ENCODE measurements at places on chromosomes 1 and 21.

DNA sequence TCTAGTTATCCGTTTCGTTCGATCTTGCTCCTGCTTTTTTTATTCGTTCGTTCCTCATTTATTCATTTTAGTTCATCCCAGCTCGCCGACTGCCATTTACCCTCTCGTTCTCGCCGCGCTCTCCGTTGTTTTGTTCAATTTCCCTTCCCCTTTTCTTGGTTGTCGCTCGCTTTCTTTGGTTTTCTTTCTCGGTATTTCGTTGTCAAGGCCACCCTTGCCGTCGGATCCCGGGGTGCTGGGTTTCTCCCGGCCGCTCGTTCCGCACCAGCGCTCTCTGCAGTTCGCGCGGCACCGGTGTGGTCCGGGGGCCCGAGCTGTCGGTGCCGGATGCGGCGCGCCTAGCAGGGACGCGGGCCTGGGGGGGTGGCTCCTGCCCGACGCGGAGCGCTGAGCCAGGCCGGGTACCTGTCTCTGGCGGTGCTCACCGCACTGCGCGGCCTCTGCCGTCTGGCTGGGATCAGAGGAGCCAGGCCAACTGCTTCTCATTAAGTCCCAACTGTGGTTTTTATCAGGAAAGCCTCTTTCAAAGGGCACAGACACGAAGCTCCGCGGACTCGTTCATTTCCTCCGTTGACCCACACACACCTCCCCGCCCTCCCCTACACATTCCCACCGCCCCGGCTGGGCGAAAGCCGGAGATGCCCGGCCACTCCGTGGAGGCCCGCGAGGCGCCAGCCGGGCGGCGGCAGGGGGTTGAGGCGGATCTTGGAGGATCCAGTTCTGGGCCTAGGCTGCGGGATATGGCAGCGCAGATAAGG lies 1.6 kb downstream of the ALX3 start:
- DNase-seq = peak; percentile 61

GRCh38 chr1:30310966-30311742 lies 412.2 kb downstream of the MATN1 start:
- DNase-seq = no peak

GRCh38 chr1:11629184-11630016 lies 24.8 kb downstream of the FBXO2 start:
- no peak for DNase-seq

GRCh38 chr21:38082936-38083485 lies 166.8 kb upstream of the KCNJ6 start:
- no peak for DNase-seq

DNA sequence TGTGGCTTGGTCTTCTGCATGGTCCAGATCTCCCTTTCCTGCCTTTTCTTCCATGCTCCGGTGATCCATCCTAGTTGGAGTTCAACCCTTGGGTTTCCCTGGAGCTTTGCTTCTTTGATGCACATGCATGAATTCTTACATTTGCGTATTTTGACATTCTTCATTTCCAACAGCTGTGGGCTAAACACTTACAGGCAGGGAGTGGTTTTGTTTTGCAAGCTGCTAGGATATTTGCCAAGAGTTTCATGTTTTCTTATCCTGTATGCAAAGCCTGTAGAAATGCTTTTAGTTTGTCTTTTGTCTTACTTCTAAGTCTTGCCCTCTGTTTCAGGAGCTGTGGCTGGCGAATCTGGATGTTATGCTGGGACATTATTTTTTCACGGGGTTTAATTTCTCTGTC lies 90.3 kb upstream of the PAXBP1 start:
- no peak for DNase-seq

- no peak for DNase-seq
Observed at GRCh38 chr1:215215846-215216245, 133.3 kb downstream of the KCNK2 start.

- DNase-seq = no peak
Observed at GRCh38 chr21:32994305-32994704, 31.4 kb upstream of the OLIG2 start.

DNA sequence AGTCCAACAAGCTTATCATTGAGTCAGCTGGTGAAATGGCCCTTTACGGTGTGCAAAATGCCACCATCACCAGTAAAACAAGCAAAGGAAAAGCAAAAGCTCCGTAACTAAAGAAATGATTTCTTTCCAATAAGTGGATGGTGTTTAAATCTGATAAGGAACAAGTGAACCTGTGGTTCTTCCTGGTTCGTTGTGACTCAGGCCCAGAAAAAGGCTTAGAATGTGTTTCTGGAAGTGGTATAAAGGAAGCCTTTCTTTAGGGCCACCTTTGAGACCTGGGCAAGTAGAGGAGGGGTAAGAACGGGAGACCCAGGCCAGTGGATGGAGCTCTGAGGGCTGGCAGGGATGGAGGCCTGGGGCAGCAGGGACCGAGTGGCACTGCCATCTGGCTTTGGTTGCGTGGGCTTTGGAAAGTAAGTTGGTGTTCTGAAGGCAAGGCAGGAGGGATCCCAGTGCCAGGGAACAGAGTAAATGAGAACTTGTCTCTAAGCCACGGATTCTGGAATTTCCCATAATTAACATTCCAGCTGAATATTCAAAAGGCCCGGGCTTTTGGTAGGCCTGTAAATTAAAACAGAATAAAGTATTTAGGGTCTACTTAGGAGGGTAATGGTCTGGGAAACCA lies 87.9 kb upstream of the LMO4 start:
- DNase-seq = no peak

DNA sequence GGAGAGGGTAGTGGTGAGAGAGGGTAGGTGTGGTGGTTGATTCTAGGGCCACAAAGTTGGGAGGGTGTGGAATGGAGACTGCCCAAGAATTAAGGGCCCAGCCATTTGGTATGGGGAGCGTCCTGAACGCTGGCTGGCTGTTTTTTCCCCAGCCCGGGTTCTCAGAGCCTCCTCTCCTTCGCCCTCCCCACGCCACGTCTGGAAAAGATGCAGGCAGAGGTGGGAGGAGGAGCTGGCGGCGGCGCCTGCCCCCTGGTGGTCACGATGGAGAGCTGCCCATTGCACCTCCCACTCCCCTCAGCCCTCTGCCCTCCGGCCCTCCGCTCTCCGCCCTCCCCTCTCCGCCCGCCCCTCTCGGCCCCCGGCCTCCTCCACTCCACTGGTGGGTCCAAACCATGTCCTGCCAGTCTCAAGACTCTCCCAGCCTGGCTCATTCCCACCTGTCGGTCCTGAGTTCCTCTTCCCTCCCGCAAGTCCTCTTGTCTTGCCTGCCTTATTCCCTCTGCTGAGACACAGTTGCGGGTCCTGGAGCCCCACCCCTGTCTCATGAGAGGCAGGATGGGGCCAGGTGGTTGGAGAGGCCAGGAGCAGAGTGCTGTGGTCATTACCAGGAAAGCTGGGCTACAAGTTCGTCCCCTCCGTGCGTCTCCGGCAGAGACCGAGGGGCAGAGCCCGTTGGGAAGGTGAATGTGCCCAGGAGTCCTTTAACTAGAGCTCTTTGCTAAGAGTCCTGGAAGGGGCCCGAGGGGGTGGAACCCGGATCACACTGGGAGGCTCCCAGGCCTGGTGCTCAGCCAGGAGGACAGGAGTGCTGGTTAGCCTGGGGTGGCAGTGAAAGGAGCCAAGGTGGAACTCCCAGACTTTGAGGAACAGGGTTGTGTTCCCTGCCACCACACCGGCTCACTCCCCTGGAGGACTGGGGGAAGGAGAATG lies 22.6 kb downstream of the ETNK2 start:
- peak; percentile 96 for DNase-seq

DNA sequence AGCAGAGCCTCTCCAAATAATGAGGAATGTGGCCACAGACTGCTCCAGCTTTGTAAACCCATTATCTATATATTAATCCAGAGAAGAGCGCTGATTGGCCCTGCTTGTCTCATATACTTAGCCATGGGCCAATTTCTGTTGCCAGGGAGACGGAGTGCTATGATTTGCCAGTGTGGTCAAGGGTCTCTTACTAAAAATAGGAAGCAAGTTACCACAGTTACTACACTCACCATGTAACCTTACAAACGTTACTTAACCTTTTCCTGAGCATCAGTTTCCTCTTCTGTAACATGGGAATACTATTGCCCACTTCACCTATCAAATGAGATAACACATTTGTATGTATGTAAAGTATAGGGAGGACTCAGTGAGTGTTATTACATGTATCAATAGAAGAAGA lies 7.7 kb upstream of the S100A2 start:
- no peak for DNase-seq

DNA sequence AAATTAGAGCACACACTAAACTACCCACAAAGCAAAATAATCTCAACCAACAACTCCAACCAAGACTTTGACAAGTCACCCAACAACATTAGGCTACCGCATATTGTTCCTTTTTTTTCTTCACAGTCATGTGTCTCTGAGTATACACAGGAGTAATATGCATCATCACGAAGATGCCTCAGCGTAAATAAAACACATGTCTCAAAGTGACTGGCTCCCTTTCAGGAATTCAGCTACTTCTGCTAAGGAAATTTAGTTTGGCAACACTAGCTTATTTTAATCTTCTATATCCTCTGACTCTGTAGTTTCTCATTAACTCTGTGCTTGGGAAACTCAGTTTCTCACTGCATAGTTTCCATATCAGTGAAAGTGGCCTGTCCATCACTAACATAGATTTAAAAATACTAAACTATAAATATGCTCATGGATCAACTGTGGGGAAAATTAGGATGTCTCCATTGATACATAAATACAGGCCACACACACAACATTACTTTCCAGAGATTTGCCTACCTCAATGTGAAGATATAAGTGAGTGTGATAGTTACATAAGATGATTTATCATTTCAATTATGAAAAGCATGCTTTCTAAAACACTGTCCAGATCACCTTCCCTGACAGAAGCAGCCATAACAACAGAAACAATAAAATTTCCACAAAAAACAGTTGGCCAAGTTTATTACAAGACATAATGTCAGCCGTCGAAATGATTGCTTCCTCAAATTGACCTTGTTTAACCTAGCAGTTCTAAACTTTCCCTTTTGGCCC lies 113.2 kb downstream of the PTGER3 start:
- DNase-seq = no peak

GRCh38 chr1:162367772-162368171 lies 8.9 kb downstream of the SPATA46 start:
- no peak for DNase-seq

GRCh38 chr1:59819566-59820438 lies 5.1 kb downstream of the HOOK1 start:
- no peak for DNase-seq

DNA sequence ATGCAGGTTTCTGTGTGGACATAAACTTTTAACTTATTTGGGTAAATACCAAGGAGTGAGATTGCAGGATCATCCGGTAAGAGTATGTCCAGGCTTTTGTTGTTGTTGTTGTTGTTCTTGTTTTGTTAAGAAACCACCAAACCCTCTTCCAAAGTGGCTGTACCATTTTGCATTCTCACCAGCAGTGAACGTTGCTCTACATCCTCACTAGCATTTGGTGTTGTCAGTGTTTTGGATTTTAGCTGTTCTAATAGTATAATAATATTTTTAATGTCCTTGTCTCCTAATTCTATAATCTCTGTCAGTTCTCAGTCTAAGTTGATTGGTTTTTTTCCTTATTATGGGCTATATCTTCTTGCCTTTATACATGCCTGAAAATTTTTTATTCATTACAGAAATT lies 37.8 kb downstream of the TENT5C start:
- DNase-seq = no peak

DNA sequence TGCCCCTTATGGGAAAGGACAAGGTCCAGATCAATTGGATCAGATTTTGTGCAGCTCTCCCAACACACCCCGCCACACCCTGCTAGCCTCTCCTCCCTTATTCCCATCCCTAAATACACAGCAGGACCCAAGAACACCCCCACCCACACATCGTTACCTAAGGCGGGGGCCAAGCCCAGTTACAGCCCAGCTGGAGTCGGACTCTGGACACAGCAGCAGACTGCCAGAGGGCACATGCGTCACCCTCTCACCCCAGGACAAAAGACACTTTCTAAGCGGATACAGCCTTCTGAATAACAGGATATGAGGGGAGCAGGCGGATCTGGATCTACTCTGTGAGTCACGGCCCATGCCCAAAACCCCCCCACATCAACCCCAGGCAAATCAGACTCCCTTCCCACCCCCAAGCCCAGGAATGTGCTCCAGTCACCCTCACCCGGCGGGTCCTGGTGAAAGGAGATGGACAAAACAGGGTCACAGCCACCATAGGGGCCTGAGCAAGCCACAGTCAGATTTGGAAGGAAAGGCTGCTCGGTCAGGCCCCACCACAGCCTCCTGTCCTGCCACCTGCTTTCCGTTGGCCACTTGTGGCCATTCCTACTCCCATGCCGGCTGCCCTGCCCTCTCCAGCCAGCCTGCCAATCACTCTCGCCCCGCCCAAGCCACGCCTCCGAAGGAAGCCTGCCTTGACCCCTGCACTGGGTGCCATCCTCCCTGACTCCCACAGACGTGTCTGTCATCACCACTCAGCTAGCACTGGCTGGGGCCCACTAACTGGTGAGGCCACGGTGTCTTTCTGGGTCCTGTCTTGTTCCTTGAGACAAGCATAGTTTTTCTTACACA lies 4.0 kb downstream of the S100A16 start:
- DNase-seq = peak; percentile 34

DNA sequence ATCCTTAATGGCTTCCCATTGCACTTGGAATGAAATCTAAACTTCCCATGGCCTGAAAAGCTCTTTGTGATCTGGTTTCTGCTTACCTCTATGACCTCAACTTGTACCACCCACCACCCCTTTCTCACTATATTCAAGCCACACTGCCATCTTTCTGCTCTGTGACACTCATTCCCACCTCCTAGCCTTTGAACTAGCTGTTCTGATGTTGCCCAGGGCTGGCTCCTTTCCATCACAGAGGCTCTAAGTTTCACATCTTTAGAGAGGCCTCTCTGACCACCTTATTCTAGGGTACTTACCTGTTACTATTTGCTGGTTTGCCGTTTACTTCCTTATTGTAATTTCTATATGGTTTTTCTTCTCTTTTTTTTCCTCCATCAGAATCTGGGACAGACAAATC lies 4.2 kb downstream of the MPZL1 start:
- DNase-seq = no peak

DNA sequence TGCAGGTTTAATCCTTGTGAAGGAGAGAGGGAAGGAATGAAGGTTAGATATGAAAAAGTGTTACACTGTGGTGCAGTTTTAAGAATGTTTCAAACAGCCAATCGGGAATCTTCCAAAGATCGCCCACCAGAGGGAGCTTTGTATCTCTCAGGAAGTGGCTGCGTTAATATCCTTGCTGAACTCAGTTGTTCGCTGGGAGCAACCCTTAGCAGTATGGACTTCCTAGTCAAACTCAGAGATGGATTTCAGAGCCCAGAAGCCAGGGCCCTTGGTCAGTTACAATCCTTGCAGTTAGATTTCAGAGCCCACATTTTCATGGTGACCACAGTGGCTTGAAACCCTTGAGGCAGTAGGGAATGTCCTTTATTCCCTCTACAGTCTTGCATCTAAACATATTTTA lies 136.2 kb downstream of the NTNG1 start:
- DNase-seq = peak; percentile 58

DNA sequence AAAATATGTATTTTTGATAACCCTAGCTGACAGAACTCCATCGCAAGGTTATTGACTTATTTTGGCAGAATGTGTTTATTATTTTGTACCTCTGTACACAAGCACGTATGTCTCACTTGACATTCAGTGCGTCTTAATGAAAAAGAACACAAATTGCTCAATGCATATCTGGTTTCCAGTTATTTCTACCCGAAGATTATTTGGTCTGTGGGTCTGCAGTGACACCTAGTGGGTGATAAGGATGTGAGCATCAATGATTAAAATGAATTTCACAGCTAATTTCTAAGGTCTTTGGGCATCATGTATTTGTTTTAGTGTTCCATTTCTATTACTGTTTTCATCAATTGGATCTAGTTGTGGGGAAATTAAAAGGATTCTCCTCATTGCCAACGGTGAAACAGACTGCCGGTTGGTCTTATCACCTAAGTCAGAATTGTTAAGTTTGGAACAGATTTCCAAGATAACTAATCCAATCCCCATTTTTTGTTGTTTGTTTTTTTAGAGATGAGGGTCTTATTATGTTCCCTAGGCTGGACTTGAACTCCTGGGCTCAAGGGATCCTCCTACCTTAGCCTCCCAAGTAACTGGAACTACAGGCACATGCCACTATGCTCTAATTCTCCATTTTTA lies 13.9 kb downstream of the DDX20 start:
- DNase-seq = no peak
